ENCODE measurements at places on chromosomes 4 and X.

GRCh38 chrX:18883961-18884765 is 99.8 kb downstream of the PHKA2 start:
- no peak for DNase-seq

DNA sequence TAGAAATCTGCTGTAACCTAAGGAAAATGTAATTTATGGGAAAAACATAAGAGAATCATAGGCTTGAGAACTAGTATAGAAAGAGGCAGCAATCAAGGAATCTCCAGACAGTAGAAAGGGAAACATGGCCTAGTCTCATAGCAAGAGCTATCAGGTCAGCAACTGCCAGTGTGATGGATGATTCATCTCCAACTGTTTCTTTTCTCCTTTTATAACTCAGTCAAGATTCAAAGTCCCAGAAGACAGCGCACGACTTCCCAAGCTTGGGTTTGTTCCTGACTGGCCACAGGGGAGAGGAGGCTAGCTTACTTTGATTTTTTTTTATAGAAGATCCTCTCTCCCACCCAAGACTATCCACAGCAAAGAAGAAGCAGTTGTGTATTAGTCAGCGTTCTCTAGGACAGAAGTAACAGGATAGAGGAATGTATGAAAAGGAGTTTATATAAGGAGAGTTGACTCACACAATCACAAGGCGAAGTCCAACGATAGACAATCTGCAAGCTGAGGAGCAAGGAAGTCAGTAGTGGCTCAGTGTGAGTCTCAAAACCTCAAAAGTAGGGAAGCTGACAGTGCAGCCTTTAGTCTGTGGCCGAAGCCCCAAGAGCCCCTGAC is 181.5 kb downstream of the GC start:
- DNase-seq = peak; percentile 20

DNA sequence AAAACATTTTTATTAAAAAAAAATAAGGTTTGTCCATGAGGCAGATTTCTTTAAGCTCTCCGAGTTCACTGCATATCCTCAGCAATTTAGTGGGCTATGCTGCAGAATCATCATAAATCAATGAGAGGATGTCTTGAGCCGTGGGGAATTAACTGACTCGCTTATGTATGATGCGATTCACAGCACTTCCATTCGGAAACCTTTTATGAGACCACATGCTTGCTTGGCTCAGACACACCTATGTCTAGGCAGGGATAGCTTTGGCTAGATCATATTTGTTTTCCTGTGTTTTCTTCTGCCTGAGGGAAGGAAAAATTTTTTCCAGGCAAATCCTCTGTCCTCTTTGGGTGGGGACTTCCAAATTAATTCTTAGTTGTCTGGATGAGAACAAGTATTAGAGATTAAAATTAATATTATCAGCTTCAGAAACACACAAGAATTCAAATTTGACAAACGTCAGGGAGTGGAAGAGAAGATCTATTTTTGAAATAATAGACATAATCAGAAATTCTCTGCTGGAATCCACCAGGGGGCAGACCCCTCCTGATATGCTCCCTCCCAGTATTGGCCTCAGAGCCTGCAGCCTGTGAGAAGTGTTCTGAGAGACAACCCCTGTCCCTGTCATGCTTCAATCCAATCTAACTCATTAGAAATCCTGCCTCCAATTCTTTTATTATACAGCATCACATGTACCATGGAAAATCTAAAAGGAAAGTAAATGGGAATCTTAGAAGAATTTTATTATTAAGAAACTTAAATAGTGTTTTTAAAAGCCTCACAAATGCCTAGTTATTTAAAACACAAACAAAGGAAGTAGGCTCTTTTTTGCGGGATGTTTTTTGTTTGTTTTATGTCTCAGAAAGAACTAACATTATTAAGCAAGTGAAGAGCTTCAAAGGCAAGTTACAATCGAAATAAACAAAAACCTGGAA is 345.1 kb upstream of the TACR3 start:
- DNase-seq = peak; percentile 30

- DNase-seq = no peak
Observed at GRCh38 chrX:115038406-115038805, 21.0 kb upstream of the IL13RA2 start.

GRCh38 chrX:123481913-123482851 is 250.7 kb downstream of the THOC2 start:
- DNase-seq = peak; percentile 15
